ENCODE measurements at places on chromosomes 1 and 21.

- DNase-seq, result no peak
These were observed 73.1 kb upstream of the RGS21 start for GRCh38 chr1:192243721-192244120.

GRCh38 chr1:57131701-57132394 is 166.0 kb upstream of the C8B start:
- no peak for DNase-seq

DNA sequence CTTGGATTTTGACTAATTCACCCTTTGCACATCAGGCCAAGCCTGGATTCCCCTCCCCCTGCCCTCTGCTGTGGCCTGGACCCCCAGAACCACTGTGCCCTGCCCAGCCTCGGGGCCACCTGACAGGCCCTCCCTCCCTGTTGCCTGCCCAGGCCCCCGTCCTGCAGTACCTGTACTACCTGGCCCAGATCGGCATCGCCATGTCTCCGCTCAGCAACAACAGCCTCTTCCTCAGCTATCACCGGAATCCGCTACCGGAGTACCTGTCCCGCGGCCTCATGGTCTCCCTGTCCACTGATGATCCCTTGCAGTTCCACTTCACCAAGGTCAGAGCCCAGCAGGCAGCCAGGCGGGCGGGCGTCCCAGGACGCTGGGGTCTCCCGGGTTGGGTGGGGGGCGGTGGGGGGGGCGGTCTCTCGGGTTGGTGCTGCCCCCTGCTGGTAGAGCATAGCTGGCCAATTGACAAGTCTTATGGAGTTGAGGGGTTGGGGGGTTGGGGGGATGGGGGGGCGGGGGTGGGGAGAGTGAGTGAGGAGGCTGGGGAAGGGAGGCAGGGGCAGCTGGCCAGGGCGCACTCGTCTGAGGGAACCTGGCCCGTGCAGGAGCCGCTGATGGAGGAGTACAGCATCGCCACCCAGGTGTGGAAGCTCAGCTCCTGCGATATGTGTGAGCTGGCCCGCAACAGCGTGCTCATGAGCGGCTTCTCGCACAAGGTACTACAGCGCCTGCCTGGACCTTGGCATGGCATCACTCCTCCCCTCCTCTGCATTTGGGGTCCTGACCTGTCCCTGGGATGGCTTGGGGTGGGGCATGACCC is 10.7 kb downstream of the AMPD2 start:
- DNase-seq, result no peak

- no peak for DNase-seq
These were observed 15.5 kb upstream of the HMGB4 start for GRCh38 chr1:33848205-33848937.

DNA sequence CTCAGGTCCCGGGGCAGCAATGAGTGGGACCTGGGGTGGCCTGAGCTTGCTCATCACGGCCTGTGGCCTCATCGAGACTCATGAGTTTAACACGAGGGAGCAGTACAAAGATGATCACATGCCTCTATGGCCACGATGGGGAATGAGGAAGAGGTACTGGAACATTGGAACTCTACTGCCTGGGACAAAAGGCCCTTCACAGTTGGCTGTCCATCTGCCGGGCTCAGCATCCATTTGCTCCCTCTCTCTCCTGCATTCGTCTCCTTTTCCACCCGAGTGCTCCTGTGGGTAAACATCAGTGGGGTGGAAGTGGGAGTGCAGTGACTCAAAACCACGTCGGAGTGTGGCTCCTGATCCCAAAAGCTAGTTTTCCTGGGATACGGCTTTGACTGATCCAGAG is 124.9 kb downstream of the KAZN start:
- DNase-seq, result no peak

DNA sequence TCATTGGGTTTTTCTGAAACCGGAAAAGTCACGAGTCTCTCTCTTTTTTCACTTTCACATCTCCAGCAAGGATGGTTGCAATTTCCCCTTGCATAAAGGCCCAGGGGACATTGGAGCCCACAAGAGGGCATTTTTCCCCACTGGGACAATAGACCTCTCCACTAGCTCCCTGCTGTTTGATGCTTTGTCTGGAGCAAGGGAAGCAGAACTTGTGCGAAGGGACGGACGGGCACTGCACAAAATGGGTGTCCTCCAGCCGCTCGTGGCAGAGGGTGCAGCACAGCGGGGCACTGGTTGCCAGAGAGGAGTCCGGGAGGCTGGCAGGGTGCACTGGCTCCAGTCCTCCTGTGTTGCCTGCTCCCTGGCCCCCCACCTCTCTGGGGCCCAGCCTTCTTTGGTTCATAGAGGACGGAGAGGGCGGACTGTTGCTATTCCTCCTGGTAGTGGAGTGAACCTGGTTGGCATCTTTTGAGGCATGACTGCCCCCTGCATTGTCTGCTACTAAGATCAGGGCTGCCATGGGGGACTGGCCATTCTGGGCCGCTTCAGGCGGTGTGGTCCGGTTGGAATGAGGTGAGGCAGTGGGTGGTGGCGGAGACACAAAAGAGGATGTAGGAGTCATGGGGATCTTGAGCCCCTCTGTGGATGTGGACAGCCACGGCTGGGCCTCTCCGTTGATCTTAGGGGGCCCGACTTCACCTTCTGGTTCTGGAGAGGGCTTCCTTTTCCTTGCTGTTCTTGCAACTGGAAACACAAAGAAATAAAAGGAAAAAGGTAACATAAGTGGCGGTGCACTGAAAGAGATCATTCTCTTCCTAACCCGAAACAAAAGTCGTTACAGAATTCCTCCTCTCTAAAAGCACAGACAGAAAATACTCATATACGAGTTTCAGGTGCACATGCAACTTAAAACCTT is 2.6 kb downstream of the IRF2BP2 start:
- DNase-seq, result no peak

GRCh38 chr1:11072216-11072917 is 12.5 kb upstream of the SRM start:
- DNase-seq, result no peak

- no peak for DNase-seq
These were observed 36.4 kb upstream of the BCL9 start for GRCh38 chr1:147504801-147505311.

DNA sequence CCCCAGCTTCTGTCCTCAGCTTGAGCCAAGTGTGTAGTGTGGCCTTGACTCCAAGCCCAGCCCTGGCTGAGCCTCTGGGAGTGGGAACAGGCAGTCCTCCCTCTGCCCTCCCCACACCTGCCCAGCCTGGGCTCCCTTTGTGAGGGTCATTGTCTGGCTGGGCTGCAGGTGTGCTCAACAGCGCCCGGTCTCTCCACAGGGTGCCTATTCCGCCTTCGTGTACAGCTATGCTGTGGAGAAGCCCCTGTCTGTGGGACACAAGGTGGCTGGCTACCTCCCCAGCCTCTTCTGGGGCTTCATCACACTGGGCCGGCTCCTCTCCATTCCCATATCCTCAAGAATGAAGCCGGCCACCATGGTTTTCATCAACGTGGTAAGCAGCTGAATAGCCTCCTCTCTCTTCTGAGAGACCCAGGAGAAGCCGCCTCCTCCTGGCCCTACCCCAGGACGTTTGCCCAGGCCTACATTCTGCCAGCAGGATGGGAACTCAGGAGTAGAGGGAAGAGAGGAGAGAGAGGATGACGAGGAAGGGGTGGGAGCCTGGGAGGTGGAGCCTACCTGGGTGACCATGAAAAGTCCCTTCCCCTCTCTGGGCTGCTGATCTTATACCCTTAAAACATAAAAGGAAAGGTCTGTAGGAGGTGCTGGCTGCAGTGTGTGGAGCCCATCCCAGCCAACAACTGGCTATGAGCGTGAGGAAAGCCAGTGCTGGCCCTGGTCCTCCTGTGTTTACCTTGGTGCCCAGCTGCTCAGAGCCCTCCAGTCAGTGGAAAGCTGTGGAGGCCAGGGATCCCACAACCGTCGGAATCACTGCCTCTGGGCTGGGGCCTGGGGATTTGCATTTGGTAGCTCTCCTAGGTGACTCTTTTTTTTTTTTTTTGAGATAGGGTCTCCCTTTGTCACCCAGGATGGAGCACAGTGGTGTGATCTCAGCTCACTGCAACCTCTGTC is 45.7 kb downstream of the ELK4 start:
- DNase-seq, result no peak

GRCh38 chr1:228861832-228862180 is 126.5 kb downstream of the RHOU start:
- no peak for DNase-seq

- DNase-seq, result no peak
These were observed 3.2 kb downstream of the CCN1 start for GRCh38 chr1:85583611-85584263.

Data from stimulated activated CD4-positive, alpha-beta T cell treated with anti-CD3 and anti-CD28 coated beads, TNF-alpha, amount 100 ng/mL, for 48 hours (primary cell).